Aorta (tissue), 5 donors: ENCODE measurements at places on chromosomes 3 and 15. TPM values are rescaled to one million over a fixed set of nuclear protein-coding genes. Genes with fewer than 3 reads are reported as not detected.

DNA sequence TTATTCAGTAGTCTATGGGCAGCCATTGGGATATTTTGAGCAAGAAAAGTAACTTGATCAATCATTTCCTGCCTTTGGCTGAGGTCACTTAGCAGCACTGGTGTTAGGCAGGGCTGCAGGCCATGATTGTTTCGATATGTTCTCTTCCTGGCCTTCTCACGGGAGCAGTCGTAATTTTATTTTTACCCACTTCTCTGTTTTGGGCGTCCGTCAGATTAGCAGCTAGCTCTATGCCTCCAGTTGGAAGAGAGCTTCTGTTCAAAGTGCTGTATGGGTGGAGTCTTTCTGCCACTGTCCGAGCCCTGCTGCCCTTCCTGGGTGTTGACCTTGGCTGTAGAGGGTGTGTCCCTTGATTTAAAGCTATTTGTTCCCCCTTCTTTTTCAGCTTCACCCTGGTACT, 123.4 kb upstream of the ROPN1 start:
- H3K4me1 ChIP-seq = peaks cover 25% of the 10 kb centered on the region
- DNase-seq = no peak
- H3K4me3 ChIP-seq = no peak overlapping the region
- H3K36me3 ChIP-seq = no peaks in the 10 kb centered on the region
- H3K27ac ChIP-seq = peak overlapping the region; percentile 29
- no peaks in the 10 kb centered on the region for H3K27me3 ChIP-seq

- DNase-seq = no peak
- H3K36me3 ChIP-seq = no peaks in the 10 kb centered on the region
- H3K27ac ChIP-seq = no peak overlapping the region
- peaks cover 2% of the 10 kb centered on the region for H3K4me1 ChIP-seq
- no peaks in the 10 kb centered on the region for H3K27me3 ChIP-seq
- H3K4me3 ChIP-seq = no peak overlapping the region
These were observed 37.9 kb downstream of the MYO5C start for GRCh38 chr15:52257734-52258062.

PTH1R gene
- 6.7 TPM for total RNA-seq

SEMA5B gene
- total RNA-seq = 4.9 TPM

DNA sequence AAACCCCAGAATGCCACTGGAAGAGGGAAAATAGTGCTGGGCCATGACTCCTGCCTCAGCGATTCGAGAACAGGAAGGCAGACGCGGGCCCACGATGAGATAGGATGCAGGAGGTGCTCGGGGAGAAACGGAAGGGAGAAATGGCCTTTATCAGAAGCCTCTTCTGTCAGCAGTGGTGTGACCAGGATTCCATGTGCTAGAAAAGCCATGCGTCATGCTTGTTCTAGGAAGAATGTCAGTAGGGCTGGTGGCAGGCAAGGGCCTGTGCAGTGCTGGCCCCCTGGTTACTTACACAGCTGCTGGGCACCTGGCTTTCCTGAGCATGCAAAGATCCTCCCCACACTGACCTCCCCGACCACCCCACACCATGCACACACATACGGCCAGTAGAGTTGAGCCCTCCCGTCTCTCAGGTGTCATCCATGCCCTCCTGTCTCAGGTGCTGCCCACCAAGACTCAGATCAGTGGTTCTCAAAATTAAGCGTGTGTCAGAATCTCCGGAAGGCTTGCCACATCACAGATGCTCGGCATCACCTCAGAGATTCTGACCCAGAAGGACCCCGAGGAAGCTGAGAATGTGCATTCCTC, 106.7 kb downstream of the ADAMTS17 start:
- H3K27me3 ChIP-seq = no peaks in the 10 kb centered on the region
- no peak for DNase-seq
- no peaks in the 10 kb centered on the region for H3K36me3 ChIP-seq
- H3K27ac ChIP-seq = no peak overlapping the region

GRCh38 chr15:65077981-65078352, 1.4 kb downstream of the KBTBD13 start:
- H3K36me3 ChIP-seq = no peaks in the 10 kb centered on the region
- no peak overlapping the region for H3K4me3 ChIP-seq
- no peaks in the 10 kb centered on the region for H3K4me1 ChIP-seq
- H3K27ac ChIP-seq = no peak overlapping the region
- no peaks in the 10 kb centered on the region for H3K27me3 ChIP-seq

DPH6 gene
- 21.0 TPM for total RNA-seq

GRCh38 chr3:70042641-70043040, 43.1 kb downstream of the SAMMSON start:
- no peak overlapping the region for H3K4me3 ChIP-seq
- no peak for DNase-seq
- H3K27me3 ChIP-seq = no peaks in the 10 kb centered on the region
- H3K27ac ChIP-seq = no peak overlapping the region
- no peaks in the 10 kb centered on the region for H3K36me3 ChIP-seq

INSYN1 gene
- 12.7 TPM for total RNA-seq

GRCh38 chr3:20060974-20061685, 20.9 kb downstream of the KAT2B start:
- H3K27ac ChIP-seq = no peak overlapping the region
- DNase-seq = no peak
- peaks cover 4% of the 10 kb centered on the region for H3K4me1 ChIP-seq
